ENCODE measurements at places on chromosomes 6 and 20.

DNA sequence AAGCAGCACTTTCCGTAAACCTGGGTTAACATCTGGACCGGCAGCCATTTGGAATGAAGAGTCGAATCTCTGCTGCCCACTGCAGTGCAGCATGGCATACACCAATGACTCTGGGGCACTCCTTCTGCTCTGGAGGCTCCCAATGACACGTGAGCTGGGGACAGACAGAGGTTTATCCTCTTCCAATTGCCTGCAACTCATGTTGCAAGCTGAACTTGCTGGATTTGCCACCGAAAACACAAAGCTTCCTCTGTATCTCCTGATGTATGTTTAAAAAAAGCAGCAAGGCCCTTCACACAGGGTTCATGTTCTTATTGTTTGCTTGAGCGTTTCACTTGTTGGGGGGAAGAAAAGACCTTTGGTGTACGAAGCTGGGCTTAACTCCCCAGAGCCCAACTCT, 10.8 kb downstream of the NCOA5 start:
- DNase-seq, result no peak

GRCh38 chr6:72371473-72371872, 250.4 kb upstream of the KCNQ5 start:
- no peak for DNase-seq

DNA sequence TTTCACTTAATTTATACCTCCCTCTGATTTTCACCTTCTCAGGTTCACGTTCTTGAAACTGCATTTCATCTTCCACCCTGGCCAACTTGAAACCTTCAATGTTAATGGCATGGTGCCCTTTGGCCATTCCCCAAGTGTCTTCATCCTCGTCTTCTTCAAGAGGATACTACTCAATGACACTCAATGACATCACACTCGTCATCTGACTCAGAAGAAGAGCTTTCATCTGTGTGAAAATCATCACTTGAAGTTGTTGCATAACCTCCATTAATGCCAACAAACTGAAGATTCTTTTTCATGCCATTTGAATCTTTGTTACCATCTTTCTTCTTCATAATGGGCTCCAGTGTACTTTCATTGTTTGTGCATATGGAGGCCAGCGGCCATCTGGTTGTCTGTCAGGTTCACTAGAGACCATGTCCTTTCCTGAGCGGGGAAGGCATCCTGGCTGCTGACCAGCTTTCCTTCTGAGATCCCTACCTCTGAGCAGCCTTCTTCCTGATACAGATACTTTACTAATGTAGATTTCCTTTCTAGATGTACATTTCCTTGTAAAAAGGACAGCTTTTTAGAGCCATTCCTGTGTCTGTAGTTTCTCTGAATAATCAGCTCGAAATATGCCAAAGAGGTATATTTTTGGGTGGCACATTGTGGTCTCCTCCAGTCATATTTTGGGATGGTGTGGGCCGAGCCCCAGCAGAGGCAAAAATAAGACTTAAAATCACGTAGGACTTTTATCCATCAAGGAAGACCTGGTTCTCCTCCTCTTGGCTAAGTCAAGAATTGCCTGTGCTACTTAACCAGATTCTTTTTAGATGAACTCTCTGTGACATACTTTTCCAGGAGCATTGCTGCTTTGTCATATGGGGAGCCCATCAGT, 21.3 kb downstream of the TRMT6 start:
- no peak for DNase-seq

DNA sequence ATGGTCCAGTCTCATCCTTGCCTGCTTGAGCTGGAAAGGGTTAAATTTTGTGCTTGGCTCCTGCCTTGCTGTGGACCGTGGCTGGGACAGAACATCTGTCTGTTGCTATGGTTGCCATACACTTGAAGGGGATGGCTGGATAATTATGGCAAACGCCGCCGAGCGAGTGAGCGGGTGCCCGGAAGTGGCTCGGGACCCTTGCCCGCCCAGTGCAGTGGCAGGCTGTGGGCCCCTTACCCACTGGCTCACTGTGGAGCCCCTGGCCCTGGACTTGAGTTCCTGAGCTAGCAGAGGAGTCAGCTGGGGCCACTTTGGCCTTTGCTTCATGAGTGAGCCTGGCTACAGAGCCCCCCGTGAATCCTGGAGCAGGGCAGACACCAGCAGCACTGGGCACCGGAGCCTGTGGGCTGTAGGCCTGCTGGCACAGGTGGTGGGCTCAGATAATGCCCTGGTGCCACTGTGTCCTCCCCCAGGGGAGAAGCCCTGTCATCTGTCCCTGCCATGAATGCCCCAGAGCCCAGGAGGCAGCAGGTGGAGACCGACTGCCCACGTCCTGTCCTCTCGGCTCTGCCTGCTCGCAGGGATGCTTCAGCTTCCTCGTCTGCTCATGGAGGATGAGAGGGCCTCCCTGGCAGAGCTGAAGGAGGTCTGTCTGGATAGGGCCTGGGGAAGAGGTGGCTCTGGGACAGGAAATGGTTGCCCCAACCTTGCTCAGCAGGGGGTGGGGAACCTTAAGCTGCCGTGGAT, 25.5 kb upstream of the NOL4L start:
- no peak for DNase-seq

- no peak for DNase-seq
Measured at GRCh38 chr6:72894091-72894490, 272.2 kb downstream of the KCNQ5 start.
